SHP77 treated with DMSO at 0.1 percent for 48 hours (cell line): ENCODE measurements at places on chromosomes 6 and 20.

GRCh38 chr6:11804701-11805100 is 26.1 kb upstream of the ADTRP start:
- DNase-seq: no peak

GRCh38 chr20:48809673-48810072 is 18.1 kb downstream of the PREX1 start:
- DNase-seq: no peak

- no peak for DNase-seq
Observed at GRCh38 chr20:62844182-62844581, 17.4 kb downstream of the TCFL5 start.

DNA sequence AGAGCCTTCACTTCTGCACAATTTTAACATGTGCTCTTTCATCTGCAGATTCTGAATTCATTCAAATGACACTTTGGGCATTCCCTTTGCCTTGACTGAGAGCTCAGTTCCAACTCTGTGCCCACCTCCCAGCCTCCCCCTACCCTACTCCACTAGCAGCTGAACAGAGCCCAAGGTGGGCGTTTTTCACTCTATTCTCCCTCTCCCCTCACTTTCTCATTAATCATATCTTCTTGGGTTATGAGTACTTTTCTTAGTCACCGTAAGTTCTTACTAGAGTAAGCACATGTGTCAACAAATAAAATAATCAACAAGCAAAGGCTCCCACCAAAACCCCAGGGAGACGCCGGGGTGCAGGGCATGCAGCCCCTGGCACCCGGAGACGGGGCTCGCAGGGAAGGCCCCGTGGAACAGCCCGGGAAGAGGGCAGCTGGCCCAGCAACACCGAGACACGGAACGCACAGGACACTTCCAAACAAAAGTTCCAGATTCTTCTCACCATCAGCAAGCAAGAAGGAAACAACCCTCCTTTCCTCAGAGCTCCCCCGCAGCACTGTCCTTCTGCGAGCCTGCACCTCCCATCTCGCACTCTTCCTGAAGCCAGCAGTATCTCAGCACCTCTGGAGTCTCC is 34.1 kb downstream of the TAF4 start:
- no peak for DNase-seq

- no peak for DNase-seq
Observed at GRCh38 chr6:77040568-77041195, 422.6 kb downstream of the HTR1B start.
